ENCODE measurements at places on chromosomes 6 and 20.

GRCh38 chr6:25921525-25922203, 8.8 kb downstream of the SLC17A2 start:
- no peak for DNase-seq

GRCh38 chr20:31707994-31708735, 14.5 kb downstream of the BCL2L1 start:
- DNase-seq = no peak

- DNase-seq = no peak
Observed at GRCh38 chr20:8399947-8400346, 267.9 kb downstream of the PLCB1 start.

DNA sequence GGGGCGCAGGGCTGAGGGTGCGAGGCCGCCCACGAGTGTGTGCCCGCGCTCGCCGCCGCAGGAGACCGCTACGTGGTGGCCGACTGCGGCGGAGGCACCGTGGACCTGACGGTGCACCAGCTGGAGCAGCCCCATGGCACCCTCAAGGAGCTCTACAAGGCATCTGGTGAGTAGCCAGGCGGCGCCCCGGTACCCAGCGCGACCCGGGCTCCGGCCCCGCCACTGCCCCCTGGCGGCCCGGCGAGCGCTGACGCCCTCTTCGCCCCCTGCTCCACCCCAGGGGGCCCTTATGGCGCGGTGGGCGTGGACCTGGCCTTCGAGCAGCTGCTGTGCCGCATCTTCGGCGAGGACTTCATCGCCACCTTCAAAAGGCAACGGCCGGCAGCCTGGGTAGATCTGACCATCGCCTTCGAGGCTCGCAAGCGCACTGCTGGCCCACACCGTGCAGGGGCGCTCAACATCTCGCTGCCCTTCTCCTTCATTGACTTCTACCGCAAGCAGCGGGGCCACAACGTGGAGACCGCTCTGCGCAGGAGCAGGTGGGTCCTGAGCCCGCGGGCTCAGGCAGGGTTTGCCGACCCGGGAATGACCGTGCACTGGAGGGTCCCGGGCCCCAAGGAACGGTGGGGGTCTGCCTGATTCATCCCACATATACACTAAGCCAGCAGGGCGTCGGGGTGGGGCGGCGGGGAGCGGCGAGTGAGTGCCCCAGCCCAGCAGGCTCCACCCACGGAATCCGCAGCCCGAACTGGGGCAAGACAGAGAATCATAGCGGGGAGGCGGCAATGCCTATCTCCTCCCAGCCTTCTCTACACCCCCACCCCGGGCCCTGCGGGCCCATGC, 17.4 kb downstream of the HSPA12B start:
- no peak for DNase-seq

GRCh38 chr6:162887981-162888689, 160.4 kb downstream of the PACRG start:
- DNase-seq = no peak

GRCh38 chr6:26323525-26324294, 41.3 kb upstream of the BTN3A2 start:
- no peak for DNase-seq

- no peak for DNase-seq
Observed at GRCh38 chr6:6803180-6803977, 214.9 kb downstream of the LY86 start.

- DNase-seq = no peak
Observed at GRCh38 chr20:43983904-43984361, 69.3 kb downstream of the TOX2 start.

- no peak for DNase-seq
Observed at GRCh38 chr6:170251776-170252571, 38.9 kb downstream of the DLL1 start.

- DNase-seq = no peak
Observed at GRCh38 chr6:91433660-91434534, 847.0 kb upstream of the MAP3K7 start.

- DNase-seq = no peak
Observed at GRCh38 chr20:34222208-34222607, 19.0 kb upstream of the ASIP start.

- peak; percentile 49 for DNase-seq
Observed at GRCh38 chr6:37696220-37696840, 1.4 kb downstream of the MDGA1 start.

- DNase-seq = no peak
Observed at GRCh38 chr20:48735112-48735511, 92.7 kb downstream of the PREX1 start.

DNA sequence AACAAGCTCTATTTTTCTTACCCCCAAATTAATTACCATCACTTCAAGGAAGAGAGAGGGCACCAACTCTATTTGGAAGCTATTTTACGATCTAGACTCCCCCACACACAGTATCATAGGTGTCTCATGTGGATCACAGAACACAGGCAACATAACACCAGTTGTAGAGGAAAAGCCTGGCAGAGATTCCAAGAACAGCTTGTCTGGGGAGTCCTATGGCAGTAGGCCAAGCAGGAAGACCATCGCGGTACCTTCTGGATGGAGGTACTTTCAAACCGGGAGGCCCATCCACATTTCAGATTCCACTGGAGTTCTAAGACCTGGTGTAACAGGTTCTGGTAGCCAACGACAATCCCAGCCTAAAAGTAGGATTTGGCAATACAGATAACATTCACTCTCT, 37.6 kb upstream of the SPDEF start:
- no peak for DNase-seq

DNA sequence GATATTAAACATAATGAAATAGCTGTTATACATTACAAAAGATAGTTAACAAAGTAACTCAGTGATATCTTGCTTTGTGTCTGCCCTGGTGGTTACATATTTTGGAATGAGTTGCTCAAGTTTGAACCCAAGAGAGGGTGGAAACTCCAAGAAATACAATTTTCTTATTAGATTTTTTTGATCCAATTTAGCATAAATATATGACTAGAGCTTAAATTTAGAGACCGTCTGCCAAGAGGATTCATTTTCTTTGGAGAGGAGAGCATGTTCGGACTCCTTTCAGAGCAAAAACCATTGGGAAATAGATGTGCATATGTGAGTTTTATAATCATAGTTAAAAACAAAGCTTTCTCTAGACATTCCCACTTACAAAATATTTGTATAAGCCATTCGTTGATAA, 353.4 kb downstream of the EPM2A start:
- DNase-seq = no peak

DNA sequence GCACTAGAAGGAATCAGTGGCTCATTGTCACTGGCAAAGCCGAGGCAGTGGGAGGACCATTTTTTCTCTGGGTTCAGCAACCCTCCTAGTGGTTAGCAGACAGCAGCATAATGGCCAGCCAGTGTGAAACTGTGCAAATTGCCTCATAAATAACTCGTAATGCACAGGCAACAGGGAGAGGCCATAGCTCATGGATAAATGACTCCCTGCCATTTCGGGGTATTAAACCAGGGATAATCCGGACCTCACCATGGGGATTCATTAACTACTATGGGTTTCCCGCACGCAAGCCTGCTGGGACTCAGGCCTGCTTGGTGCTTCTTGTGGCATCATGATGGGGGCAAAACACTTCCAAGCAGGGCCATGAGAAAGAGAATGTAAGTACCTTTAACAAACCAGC, 158.2 kb upstream of the CHD6 start:
- DNase-seq = no peak

DNA sequence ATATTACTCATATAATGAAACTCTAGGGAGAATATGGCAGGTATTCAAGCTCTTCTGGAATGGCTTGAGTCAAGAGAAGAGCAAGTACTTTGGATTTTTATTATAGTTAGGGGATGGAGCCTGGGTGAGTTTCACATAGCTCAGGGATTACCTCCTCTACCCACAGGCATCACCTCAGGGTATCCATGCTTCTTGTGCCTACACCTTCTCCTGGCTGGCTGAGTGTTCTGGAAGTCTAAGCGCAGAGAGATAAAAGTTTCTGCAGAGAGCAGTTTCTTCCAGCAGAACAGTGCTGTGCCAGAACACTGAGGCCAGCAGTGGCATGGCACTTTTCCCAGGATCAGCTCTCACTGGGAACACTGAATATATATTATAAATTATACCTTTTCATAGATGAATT, 199.7 kb upstream of the KCNQ5 start:
- no peak for DNase-seq

GRCh38 chr6:111793711-111794111, 79.5 kb downstream of the FYN start:
- no peak for DNase-seq

DNA sequence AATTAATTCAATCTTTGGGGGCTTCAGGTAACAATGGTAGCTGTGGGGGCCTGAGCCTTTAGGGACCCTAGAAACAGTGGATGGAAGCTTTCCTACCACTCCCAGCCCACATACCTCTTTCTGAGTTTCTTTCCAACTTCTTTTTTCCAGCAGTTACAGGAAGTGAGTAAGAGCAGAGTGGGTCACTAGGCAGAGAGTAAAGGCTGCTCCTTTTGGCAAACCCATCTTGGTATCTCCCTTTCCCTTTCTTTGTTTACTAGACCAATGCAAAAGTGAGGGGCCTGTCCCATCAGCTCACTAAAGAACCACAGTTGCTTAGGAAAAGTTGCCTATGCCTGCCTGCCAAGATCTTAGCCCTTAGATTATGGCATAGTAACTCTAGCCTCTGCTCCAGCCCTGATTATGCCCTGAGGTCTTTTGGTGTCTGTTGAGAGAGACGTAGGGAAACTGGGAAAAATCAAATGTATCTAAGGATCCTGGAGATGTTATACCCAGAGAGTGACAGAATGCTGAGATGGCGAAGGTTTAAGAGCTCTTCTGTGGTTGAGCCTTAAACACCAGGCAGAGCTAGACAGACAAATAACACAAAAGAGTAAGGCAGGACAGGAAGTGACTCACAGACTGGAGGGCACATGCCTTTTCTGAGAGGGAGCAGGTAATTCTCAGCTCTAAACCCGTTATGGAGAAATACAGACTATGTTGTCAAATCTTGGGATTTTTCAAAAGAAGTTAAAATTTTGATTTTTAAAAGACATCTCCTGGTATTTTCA, 31.3 kb downstream of the TRMT6 start:
- no peak for DNase-seq

GRCh38 chr6:95693108-95693507, 115.8 kb downstream of the MANEA start:
- DNase-seq = no peak

DNA sequence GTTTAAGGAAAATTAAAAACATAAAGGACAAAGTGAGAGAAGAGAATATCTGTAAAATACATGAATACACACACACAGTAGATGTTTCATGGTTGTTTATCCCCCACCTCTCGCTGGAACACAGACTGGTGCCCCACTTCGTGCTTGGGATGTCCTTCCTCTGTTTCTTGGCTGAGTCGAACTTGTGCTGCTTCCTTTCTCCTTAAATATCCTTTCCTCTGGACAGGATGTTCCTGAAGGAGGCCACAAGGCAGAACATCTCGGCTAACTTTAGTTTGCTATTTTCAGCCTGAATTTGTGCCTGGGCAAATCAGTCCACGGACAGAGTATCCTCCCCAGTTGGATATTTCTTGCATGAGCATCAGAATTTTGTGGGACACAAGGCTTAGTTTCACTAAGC, 54.7 kb upstream of the ZMYND8 start:
- DNase-seq = no peak

GRCh38 chr6:162971356-162971755, 243.6 kb downstream of the PACRG start:
- DNase-seq = no peak

DNA sequence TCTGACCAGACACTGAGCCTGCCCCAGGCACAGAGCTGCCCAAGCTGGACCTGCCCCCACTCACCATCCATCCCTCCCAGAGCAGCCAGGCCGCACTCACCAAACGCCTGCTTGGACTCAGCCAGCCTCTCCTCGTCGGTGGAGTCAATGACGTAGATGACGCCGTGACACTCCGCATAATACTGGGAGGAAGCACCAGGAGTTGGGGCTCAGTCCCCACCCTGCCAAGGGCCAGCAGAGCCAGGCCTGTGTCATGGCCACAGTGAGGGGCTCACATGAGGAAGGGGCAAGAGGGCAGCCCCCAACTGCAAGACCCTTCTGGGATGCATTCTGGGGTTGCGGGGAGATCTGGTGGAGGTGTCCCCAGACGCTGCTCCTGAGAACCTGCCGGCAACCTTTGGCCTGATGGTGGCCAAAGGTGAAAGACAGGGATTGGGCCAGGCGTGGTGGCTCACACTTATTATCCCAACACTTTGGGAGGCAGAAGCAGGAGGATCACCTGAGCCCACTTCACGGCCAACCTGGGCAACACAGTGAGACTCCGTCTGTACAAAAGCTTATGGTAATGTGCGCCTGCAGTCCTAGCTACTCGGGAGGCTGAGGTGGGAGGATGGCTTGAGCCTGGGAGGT, 5.6 kb downstream of the ARFRP1 start:
- DNase-seq = no peak

GRCh38 chr6:1326535-1327121, 14.7 kb downstream of the FOXQ1 start:
- no peak for DNase-seq

- DNase-seq = no peak
Observed at GRCh38 chr6:113654396-113654795, 202.7 kb upstream of the MARCKS start.

DNA sequence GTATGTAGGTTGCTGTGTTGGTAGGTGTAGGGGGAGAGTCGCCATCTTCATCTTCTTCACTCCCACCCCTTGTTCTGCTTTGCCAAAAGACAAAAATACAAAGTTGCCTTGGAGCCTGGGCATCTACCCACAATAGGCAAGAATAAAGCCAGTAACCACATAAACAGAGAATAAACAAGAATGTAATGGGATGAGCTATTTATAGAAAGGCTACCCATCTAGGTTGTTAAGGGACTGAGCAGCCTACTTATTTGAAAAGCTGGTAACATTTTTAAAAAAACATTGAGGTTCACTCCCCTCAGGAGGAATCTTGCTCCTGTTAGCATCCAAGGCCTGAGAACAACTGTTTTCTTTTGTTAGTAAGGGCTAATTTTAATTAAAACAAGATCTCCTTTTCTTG, 301.4 kb upstream of the STXBP5 start:
- no peak for DNase-seq

- no peak for DNase-seq
Observed at GRCh38 chr6:149859368-149859767, 4.8 kb downstream of the LRP11 start.

- DNase-seq = no peak
Observed at GRCh38 chr6:38179794-38180430, 360.4 kb downstream of the ZFAND3 start.

DNA sequence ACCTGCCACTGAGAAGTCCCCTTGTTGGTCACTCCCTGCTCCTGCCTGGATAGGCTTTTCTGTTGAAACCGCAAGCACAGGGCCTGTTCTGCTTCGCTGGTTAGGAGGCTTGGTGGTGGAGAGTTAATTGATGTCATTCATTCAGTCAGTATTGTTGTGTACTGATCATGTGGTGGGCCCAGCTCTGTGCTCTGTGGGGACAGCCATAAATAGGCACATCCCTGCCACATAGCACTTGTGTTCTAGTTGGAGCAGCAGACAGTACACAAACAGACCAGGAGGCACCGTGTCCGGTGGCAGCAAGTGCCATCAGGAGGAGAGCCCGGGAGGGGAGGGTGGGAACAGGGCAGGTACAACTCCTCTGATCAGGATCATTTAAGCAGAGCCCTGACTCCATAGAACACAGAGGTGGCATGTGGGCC, 155.2 kb upstream of the INSM1 start:
- no peak for DNase-seq

DNA sequence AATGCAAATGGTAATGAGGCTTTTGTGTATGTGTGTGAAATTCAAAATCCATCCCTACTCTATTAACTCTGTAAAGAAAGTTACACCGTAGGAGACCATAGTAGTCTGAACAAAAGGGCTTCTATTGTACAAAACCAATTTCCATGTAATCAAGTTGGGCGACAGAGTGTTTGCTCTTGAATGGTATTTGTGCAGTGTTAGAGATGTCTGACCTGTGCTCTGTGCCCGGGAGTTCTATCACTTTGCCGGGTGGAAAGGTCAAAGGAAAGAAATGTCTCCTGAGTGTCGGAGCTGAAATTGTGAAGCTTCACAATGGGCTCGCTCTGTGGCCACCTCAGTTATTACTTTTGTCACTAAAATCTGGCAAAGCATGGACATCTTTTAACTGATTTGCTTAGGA, 312.0 kb downstream of the SAMD5 start:
- DNase-seq = no peak

All from hypothalamus (tissue), 51 donors.